ENCODE measurements at places on chromosomes 6 and 20.

GRCh38 chr6:37205175-37205996 is 35.4 kb downstream of the PIM1 start:
- no peak for DNase-seq

- DNase-seq, result no peak
Observed at GRCh38 chr6:144336900-144337299, 51.8 kb downstream of the UTRN start.

- peak; percentile 28 for DNase-seq
Observed at GRCh38 chr6:29516108-29516507, 28.4 kb upstream of the MAS1L start.

DNA sequence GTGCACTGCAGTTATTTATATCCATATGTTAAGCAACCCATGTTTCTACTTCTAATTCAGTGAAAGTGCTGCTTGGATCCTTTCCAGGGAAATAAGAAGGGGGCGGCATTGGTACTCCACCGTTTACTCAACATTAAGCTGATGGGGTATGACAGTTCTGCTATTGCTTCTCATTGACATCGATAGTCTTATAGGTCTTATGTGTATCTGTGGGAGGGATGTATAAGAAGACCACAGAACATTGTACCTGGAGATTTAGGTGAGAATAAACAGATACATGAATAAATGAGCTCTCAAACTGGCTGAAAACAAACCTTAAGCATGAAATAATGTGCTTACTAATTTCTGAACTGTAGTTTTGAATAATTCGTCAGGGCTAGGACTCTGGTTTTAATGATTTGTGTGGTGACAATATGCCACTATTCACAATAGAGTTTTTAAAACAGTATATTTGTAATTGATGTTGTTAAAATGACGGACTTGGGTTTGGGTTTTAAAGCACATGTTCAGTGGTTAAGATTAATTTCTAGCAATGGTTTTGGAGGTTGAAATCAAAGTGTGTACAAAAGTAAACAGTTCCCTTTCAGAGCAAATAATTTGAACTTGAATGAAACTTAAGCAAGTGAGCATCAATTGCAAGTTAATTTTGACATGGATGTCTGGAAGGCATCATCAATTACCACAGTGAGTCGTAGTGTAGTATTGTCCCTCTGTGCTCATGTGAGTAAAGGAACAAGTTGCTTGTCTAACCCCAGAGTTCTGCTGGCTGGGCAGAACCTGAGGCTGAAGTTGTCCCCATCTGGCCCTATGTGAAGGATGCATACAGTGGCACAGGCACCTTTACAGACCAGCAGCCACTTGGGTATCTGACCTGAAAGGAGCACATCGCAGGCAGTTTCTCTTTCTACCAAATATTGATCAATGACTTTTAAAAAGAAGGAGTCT is 84.7 kb upstream of the SUPT3H start:
- DNase-seq, result no peak

DNA sequence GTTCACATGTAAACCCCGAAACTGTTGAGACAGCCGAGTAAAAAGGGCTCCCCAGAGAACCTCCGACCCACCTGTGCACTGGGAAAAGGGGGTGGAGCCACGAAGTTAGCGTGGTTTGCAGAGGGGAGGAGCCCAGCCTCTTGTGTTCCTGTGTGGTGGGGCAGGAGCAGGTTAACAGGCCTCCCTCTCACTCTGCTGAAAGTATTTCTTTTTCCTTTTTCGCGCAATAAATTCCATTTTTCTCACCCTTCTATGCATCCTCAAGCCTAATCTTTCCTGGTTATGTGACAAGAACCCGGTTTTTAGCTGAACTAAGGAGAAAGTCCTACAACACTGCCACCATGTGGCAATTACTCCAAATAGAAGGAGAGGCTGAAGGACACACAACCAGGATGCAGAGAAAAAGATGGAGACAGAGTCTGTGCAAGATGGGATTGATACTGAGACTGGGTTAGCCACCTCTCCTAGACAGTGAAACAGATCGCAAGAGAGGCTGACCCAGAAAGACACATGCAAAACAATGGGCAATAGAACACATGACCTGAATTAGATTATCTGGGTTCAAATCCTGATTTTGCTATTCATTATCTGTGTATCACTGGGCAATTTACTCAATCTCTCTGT is 168.7 kb upstream of the PRSS16 start:
- DNase-seq, result peak; percentile 24

DNA sequence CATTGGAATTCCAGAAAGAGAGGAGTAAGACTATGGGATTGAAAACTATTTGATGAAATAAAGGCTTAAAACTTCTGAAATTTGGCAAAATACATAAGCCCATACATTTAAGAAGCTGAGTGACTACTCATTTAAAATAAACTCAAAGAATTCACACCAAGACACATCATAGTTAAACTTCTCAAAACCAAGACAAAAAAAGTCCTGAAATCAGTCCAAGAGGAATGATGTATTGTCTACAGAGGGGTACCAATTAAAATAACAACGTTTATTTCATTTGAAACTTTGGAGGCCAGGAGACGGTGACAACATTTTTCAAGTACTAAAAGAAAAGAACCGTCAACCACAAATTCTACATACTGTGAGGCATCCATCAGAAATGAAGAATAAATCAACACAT is 841.4 kb upstream of the MAP3K7 start:
- no peak for DNase-seq

GRCh38 chr6:131062241-131063027 is 611 bp downstream of the EPB41L2 start:
- peak; percentile 6 for DNase-seq

GRCh38 chr20:327186-328026 is 2.1 kb downstream of the SOX12 start:
- DNase-seq, result peak; percentile 69

DNA sequence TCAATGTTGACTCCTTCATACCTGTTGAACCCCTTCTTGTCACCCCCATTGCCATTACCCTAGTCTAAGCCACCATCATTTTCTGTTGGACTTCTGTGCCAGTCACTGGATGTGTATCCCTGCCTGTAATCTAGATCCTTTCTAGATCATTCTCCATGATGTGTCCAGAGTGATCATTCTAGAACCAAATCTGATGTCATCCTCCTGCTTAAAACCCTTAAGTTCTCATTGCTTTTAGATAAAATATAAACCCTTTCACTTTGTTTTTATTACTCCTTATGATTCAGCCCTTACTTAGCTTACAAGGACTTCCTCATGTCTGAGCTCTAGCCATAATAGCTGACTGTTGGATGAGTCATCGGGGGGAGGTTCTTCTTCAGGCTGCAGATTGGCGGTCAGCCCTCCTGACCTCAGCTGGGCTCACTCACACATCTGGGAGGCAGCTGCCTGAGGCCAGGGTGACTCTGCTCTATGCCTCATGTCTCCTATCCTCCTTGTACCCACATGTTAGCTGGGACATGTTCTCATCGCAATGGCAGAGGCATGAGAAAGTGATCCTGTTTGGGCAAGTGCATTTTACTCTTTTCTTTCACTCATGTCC is 287.6 kb downstream of the ESR1 start:
- DNase-seq, result no peak

- no peak for DNase-seq
Observed at GRCh38 chr6:122187186-122187585, 212.3 kb upstream of the HSF2 start.

DNA sequence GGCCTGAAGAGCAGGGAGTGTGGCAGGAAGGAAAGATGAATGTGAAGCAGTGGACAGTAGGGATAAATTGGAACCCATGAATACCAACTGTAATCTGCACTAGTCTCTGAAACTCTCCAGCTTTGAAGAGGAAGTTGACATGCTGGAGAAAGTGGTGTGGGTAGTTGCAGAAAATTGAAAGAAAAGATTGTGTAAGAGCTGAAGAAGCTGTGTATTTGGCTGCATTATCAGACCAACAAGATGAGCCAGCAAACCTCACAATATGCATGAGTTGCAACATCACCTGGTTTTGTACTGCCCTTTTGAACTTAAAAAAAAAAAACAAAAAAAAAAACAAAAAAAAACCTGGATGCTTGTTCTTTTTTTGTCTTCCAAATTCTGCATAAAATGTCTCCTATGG is 921.9 kb upstream of the EYS start:
- DNase-seq, result no peak

GRCh38 chr20:24915440-24915839 is 33.6 kb upstream of the CST7 start:
- no peak for DNase-seq

DNA sequence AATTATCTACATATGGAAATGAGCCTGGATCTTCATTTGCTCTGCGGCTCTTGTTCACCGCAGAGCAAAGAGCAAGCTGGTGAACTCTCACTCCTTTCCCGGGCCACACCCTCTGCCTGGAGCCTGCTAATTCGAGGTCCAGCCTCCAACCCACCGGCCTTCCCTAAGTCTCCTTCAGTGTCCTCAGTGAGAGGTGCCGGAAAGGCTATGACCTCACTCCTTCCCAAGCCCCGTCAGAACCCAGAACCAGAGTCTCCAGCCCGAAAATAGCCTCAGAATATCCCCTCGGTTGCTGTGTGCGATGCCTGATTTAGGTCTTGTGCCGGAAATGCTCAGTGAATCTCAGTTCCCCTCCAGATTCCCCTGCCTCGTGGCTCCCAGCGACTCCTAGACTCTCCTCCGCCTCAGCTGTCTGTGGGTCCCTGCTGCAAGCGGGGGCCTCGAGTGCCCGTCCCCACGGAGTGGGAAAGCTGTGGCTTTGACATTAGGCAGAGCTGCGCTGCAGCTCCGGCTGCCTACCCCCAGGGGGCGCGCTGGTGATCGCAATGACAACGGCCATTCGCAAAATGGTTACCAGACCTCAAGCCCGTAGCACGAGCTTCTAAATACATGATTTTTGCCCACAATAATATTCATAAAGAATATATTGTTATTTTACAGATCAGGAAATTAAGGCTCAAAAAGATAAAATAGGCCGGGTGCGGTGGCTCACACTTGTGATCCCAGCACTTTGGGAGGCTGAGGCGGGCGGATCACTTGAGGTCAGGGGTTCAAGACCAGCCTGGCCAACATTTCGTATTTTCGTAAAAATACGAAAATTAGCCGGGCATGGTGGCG is 4.1 kb upstream of the BNIP5 start:
- peak; percentile 77 for DNase-seq

- no peak for DNase-seq
Observed at GRCh38 chr6:42140756-42141602, 1.4 kb downstream of the C6orf132 start.

DNA sequence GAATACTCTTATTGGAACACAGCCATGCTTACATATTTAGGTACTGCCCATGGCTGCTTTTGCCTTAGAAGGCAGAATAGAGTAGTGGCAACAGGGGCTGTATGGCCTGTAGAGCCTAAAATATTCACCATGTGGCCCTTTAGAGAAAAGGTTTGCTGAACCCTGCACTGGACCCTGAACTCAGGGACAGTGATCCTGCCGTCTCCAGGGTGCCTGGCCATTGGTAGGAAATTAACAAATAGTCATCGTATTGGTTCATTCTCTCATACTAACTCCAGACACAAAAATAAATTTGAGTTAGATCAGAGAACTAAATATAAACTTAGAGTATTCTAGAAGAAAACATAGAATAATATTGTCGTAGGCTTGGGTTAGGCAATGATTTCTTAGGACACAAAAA is 181.4 kb downstream of the BCAS1 start:
- DNase-seq, result no peak

DNA sequence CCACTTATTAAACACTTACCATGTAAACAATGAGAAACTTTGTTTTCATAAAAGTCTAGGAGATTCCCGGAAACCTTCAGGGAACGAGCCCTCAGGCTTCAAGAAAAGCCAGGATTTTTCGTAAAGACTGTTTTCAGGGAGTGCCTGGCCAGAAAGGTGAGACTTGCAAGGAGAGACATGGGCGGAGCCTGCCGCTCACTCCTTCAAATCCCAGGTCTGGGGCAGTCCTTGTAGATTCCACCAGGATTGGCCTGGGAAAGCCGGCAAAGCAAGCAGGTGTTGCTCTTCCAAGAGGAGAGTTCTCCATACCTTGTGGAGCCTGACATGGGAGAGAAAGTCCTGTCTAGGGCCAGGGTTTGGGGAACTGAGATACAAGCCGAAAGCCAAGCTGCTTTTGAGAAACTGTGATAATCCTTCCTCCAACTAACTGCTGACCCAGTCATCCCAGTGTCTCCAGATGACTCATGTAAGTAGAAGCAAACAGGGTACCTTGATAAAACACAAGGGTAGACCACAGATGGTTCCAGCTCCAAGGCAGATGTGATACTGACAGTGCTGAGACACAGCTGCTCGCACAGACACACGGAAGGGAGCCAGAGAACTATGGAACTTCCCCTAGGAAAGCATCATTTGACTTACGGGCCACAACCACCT is 69.4 kb upstream of the NAA20 start:
- DNase-seq, result no peak

GRCh38 chr6:148085631-148086331 is 256.9 kb upstream of the SASH1 start:
- DNase-seq, result no peak

DNA sequence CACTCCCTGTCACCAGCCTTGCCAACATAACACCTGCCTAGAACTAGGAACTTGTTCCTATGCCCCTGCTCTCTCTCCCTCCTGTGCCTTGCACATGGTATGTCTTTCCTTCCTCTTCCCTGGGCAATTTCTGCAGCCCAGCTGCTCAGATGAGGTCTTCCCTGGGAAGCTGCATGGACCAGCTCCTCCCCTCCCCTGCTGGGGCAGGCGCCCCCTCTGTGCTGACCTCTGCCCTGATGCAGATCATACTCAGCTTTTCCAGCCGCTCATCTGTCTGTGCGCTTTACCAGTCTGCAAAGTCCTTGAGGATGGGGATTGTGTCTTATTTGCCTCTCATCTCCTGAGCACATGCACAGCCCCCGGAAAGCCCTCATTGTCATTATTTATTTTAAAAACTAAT is 161.8 kb downstream of the SCML4 start:
- DNase-seq, result no peak

Data from activated CD4-positive, alpha-beta T cell treated with anti-CD3 and anti-CD28 coated beads for 4 hours (primary cell).